ENCODE measurements at places on chromosomes 16 and 17.

DNA sequence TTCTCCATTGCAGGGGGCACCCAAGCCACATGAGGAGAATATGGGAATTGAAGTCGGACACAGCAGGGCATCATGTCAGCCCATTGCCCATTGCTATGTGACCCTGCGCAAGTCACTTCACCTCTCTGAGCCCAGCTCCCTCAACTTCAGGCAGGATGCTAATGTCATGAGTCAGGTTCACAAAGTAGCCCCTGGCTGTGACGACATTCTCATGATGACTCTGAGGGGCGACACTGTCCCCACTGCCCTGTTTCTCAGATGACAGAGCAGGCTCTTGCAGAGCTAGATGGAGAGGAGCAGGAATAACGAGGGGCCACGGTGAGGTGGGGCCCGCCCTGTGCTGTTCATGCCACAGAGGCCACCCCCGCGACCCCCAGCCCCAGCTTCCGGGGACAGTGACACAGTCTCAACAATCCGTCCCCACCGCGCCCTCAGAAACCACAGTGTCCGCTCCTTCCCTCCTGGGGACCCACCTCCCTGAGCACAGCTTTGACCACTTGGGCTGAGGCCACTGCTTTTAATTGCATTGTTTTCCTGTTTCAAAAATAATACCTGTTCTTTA is 13.2 kb upstream of the ZNF469 start:
- no peak for DNase-seq

DNA sequence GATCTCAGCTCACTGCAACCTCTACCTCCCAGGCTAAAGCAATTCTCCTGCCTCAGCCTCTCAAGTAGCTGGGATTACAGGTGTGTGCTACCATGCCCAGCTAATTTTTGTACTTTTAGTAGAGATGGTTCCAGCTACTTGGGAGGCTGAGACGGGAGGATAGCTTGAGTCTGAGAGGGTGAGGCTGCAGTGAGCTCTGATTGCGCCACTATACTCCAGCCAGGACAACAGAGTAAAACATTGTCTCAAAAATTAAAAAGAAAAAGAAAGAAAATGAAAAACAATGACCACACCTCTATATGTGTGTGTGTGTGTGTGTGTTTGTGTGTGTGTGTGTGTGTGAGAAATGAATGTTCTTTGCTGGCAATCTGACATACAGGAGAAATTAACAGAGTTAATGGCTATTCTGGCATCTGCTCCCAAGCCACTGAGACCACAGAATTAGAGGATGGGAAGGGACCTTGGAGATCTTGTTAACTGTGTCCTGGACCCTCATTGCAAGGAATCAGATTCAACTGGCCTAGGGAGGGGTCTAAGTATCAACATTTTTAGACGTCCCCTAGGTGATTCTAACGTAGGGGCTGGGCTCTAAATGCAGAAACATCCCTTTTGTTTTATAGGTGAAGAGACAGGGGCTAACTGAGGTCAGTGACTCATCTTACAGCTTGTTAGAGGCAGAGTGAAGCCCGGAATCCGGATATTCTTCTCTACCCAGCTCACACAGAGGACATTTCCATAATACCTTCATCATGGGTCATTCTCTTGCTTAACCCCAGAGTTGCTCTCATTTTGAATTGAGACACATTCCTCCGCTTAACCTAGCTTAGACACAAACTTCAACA is 16.4 kb upstream of the MARCHF10 start:
- no peak for DNase-seq

DNA sequence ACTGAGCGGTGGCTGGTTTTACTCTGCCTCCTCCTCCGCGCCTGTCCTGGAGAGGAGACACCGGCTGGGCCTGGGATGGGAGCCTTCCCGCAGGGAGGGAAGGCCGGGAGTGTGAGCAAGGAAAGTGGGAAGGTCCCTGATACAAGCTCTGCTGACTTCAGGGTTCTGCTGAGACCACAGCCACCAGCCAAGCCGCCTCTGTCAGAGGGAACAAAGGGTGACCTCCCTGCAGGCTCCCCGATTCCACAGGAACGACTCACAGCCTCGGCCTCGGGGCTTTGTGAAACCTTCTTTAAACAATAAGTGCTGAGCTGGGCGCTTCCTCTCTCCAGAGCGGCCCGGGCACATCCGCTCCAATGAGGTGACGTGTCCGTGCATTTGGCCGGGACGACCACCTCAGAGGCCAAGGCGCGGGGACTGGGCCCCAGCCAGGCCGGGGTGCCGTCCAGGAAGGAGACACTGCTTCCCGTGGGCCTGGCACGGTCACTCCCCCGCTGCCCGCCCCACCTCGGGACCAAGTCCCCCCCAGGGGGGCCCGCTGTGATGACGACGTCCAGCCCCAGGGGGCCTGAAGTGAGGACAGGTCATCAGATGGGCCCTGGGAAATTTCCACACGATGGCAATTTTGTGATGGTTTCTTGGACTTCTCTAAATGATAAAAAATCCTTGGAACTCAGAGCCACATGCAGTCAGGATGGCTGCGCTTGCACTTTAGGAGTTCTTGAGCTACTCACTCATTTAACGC is 11.8 kb upstream of the CIBAR2 start:
- DNase-seq, result no peak

DNA sequence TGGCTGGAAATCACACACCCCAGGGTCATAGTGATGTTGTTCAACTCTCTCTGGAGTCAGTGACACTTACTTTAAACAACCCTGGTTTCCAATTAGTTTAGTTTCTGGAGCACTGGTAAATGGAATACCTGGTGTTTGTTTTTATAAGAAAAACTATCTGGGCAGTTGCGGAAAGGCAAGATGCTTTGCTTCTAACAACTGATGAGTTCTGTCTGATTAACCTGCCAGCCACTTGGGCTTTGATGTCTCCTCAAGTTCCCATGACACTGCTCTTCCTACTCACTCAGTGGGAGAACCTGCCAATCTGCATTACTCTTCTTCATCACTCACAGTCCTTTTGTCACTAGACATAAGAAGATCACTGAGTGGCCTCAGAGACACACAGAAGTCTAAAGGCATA is 78.7 kb upstream of the MTMR4 start:
- DNase-seq, result no peak

GRCh38 chr16:88062341-88063210 is 111.3 kb downstream of the BANP start:
- no peak for DNase-seq

All from DMS153 (cell line).